ENCODE measurements at places on chromosomes 3 and 15.
A peak's percentile ranks its signal among the peaks of the same experiment; 100 is the strongest.

DNA sequence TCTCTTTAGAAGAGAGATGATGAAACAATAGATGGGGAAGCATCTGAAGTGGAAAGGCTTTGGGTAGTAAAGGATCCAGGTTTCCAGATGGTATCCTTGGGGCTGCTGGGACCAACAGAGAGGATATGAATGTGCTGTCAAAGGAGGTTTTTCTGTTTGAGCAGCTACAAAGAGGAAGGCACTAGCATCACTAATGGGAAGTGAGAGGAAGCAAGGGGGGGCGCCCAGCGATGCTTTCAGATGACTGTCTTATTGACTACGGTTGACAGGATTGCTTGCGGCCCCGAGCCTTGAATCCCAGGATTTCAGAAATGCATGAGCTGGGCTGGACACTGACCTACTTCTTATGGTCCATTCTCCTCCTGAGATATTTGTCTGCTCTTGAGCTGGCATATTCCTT is 103.8 kb upstream of the GALNT15 start:
- DNase-seq, result no peak

GRCh38 chr15:40244961-40245523 is 6.2 kb downstream of the PAK6 start:
- no peak for DNase-seq

DNA sequence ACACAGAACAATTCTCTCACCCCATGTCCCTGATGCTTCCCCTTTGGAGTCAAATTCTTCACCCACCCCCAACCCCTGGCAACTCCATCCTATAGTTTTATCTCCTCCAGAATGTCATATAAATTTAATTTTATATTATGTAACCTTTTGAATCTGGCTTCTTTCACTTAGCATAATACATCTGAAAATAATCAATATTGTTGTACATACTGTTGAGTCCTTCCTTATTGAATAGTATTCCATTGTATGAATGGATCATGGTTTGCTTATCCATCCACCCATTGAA is 98.9 kb upstream of the TSC22D2 start:
- no peak for DNase-seq

DNA sequence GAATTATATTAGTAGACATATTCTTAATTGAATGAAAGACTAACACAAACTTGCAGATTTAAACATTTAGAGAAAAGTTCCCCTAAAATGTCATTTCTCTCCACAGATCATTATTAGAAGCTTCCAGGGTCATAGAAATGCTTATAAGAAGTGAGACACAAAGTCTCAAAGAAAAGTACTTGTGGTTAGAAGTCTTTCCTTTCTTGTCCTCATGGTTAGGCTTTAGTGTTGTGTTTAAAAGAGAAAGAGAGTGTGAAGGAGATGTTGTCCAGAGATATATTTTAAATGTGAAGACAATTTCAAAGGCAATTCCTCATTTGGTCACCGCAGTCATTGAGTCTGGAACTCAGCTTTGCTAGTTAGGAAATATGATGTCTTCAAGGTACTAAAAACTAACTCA is 230.4 kb upstream of the ARPP21 start:
- no peak for DNase-seq

- DNase-seq, result no peak
Measured at GRCh38 chr3:101791778-101792177, 12.8 kb downstream of the NXPE3 start.

DNA sequence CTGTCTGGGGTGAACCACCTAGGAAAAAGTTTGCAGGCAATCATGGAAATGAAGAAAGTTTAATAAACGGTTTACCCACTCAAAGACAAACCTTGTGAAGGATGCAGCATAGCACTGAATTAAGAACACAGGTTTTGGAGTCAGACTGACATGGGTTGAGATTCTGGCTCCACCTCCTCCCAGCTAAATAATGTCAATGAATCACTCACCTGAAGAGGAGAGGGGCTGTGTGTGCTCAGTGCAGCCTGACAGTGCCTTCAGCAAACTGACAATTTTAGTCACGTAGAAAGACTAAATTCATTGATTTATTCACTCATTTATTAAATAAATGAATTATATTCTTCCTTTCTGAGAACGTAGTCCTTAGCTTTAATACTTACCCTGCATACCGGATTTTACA is 18.9 kb downstream of the NR1I2 start:
- no peak for DNase-seq

DNA sequence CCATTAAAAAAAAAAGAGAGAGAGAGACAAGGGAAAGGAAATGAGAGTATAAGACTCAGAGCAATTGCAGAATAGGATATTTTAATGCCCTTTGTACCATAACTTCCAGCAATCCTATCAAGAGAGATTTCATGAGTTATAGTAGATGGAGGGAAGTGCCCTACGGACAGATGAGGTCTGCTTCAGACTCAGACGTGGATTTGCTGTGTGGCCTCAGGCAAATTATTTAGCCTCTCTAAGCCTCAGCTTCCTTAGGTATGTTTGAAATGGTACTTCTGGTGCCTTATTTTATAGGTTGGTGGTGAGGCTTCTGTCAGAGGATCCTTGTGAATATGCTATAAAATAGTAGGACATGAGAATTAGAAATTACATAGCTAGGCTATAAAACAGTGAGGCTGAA is 448.2 kb downstream of the EDEM1 start:
- no peak for DNase-seq

- no peak for DNase-seq
Measured at GRCh38 chr3:49248840-49249227, 28.2 kb downstream of the C3orf62 start.

- DNase-seq, result no peak
Measured at GRCh38 chr3:117409701-117410459, 700.3 kb downstream of the TUSC7 start.

- no peak for DNase-seq
Measured at GRCh38 chr3:13026534-13026933, 46.7 kb downstream of the IQSEC1 start.

DNA sequence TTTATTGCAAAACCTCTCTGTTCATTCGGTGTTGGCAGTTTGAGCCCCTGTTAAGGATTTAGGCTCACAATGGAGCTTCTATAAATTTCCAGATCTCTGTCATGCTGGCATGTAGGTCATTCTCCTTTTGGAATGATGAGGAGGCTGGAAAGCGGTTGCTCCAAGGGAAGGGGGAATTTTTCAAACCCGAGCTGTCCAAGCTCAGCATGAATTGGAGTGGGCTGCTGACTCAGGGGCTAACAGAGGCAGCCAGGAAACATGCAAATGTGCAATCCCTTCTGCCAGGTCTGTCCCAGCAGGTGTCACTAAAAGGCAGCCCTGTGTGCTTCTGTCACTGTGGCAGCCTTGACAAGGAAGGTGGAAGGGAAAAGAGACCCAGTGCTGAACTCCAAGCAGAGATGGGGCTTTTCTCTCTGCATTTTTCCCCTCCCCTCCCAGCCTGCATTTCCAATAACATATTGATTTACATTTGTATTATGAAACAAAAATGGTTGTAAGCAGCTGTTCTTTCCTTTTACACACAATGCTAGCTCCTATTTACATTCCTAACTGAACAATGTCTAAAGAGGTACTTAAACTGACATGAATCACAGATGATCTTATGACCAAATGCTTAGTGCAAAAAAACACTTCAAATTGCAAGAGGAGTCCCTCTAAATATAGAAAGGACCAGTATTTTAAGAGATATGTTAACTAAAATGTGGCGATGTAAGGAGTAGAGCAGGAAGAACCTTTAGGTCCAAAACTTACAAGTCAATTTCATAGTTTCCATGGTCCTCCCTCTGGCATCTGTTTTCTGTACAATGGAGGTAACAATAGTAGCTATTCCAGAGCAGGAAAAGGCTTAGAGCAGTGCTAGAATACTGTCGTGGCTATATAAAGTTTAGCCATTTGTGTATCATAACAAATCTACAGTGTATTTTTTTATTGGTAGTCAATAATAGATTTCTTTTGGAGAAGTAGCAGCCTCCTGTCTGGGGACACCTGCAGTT is 84.5 kb upstream of the ATP10A start:
- DNase-seq, result no peak

DNA sequence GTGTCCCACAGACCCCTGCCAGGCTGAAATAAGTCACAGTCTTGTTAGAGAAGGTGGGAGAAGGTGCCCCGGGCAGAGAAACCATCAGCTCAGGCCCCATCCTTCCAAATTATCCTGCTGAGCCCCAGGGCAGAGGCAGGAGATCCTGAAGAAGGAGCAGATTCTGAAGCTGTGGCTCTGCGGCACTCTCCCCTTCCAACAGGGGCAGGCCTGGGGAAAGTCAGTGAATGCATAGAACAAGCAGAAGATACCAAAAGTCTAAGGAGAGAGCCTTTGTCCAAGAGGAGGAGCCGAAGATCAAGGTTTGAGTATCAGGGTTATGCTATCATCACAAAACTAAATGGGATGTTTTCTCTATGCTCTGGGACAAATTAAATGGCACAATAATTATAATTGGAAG is 249.3 kb downstream of the XXYLT1 start:
- no peak for DNase-seq

DNA sequence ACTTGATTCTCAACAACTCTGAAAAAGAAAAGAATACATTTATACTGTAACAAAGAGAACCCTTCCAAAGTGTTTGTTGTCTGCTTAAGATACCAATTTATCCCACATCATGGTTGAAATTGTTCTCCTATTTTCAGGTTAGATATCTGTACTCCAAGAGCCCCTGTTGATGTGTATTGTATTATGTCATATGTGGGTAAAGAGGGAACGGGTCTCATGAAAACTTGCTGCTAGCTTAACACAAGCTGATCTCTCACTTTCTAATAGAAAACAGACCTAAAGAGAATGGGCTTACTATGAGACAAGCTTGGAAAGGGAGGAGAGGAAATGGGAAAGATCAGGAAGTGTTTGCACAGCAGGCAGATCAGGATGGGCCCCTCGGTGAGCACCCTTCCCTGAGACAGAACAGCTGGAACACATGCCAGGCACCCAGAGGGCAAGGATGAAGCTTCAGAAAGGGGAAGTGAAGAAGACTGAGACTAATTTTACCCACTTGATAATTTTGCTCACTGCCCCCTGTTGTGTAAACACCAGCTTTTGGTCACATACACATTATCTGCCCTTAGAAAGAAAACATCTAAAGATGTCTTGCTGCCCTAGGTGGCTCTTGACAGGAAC is 747.9 kb upstream of the CCDC54 start:
- no peak for DNase-seq

GRCh38 chr3:111729087-111729846 is 129.8 kb upstream of the PHLDB2 start:
- DNase-seq, result no peak

- DNase-seq, result no peak
Measured at GRCh38 chr15:75028991-75029377, 5.6 kb downstream of the PPCDC start.

DNA sequence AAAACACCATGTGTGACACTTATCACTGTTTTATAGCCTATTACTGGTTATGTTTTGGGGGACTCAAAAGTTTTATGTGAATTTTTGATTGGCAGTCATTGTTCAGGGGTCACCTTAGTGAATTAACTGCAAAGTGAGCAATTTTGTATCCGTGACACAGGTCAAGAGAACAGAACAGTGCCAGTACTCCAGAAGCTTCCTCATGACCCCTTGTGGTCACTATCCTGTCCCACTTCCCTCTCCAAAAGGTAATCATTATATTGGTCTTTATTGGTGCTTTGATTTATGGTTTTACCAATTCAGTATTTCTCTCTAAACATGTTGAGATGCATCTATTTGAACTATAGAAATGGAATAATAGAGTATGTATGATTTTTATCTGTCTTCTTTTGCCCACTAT is 107.1 kb downstream of the STT3B start:
- DNase-seq, result no peak

GRCh38 chr3:58375254-58375653 is 42.6 kb downstream of the PXK start:
- DNase-seq, result no peak

DNA sequence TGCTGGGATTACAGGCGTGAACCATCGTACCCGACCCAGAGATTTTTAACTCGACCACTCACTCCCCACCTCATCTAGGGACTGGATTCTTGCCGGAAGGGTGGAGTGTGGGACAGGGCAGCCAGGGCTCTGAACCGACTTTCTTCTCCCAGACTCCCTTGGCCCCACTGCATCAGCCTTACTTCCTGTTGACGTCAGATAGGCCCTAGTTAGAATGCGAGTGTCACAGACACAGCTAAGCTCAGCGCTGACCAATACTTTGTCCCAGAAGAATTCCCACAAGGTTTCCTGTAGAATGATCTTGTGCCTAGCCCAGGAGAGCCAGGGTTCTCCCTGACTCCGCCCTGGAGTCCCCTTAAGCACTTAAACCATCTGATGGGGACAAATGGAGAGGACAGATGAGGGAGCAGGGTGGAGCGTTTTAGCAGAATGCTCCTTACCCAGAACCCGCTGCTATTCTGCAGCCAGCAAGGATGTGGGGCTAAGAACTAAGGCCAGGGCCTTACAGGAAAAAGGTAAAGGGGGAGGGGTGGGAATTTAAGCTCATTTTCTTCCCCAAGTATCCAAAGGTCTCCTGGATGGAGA is 5.8 kb upstream of the TUSC2 start:
- DNase-seq, result no peak

DNA sequence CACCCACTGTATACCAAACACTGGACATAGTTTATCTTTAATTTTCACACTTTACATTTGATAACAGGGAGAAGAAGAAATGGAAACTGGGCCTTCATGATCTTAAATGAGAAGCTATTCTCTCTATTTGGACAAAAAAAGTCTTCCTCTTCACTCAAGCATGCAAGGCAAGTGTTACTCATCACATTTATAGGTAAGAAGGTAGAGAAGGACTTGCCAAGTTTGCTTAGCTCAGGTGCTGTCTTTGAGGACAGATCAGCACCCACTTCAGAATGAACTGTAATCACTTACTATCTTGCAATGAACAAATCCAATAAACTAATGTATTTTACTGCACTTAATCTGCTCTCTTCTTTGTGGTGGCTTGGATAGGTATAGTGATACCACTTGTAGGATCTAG is 1.1 kb upstream of the MYH15 start:
- DNase-seq, result peak; percentile 22

GRCh38 chr3:38566215-38566528 is 70.0 kb downstream of the EXOG start:
- no peak for DNase-seq

- no peak for DNase-seq
Measured at GRCh38 chr3:126040386-126040785, 43.5 kb downstream of the SLC41A3 start.

GRCh38 chr3:194318511-194319161 is 32.5 kb downstream of the CPN2 start:
- no peak for DNase-seq

DNA sequence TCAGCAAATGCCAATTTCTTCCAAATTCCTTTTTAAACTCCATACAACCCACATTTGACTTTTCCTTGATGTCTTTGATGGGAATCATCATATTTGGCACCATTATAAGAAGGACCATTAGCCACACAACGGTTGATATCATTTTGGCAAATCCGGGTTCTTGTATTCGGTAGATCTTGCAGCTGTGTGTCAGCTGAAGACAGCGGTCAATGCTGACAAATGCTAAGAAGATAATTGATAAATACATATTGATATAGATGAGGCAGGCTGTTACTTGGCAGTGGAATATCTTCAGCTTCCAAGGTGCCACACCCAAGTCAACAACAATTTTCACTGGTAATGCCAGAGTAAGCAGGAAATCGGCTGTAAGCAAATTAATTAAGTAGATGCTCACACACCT is 4.2 kb downstream of the GPR171 start:
- no peak for DNase-seq

Data from SK-N-DZ (cell line).